ENCODE measurements at places on chromosomes 5 and 9.

DNA sequence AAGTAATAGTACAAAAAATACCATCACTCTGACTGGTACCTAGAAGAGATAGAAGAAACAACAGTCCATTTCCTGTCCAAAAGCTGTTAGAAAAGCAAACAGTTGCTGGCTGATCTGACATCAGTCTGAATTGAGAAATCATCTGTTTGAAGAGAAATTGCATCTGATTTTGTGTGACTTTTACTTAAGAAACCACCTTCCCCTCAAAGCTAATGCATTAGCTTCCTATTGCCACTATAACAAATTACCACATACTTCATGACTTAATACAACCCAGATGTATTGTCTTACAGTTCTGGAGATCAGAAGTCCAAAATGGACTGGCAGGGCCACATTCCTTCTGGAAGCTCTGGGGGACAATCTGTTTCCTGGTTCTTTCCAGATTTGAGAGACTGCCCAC, 385.9 kb upstream of the TLE4 start:
- DNase-seq: no peak

- no peak for DNase-seq
Measured at GRCh38 chr9:68974431-68974830, 39.5 kb downstream of the PRKACG start.

DNA sequence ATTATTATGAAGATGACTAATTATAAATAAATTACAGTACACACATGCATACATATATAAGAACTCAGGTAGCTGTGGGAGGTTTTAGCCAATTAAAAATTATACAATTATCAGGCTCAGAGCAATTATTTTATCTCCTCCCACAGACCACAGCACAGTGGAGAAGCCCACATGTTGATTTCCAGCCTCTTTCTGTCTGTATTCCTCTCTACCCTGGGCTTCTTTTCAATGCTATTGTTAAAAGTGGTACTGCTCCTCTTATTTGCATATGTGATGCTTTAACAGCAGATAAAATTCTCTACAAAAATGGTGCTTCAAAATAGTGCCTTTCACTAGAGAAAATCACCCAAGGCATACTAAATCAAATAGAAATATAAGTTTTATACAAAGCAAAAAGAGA, 218.7 kb downstream of the NFIB start:
- no peak for DNase-seq

GRCh38 chr5:142115937-142116614, 7.5 kb downstream of the NDFIP1 start:
- DNase-seq: no peak

GRCh38 chr9:112034216-112034611, 137.6 kb downstream of the UGCG start:
- no peak for DNase-seq

DNA sequence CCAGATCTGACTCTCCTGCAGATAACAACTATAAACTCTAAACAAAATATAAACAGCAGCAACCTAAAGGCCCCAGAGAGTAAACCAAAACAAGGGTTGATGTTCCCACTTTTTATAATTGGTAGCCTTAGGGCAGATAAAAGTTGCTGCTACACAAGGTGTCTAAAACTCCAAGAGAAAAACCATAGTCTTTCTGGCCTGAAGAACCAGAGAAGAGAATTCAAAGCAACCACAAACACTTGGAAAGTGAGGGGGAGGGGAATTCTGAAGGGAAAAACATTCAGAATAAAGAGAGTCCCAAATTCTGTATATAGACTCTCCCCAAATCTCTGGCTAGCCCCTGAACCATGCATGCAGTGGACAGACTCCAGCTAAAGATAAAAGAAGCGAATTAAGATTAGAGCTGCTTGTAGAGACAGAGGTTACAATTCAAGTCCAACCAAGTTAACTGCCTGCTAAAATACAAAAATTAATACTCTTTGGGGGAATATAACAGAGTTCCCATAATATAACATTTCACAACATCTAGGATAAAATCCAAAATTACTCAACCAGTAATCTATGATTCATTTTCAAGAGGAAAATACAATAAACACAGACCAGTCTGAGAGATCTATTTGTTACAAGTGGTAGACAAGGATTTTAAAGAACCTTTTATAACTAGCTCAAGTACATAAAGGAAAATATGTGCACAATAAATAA, 37.5 kb upstream of the RGMB start:
- DNase-seq: no peak

- no peak for DNase-seq
Measured at GRCh38 chr9:75852746-75853145, 37.7 kb upstream of the PCSK5 start.

DNA sequence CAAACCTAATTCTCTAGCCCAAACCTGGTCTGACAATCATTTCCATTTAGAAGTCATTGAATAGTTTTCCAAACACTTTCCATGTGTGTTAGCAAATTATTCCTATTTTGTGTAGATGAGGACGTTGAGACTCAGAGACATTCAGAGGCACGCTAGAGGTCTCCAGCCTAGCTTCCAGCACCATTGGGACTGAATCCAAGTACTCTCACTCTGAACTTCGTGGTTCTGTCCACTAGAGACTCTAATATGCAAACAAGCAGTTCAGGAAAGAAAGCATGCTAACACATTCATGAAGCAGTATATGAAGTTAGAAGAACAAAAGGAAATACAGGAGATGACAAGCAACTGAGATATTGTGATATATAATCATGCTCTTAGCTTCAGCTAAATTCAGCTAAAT, 354.8 kb downstream of the NTRK2 start:
- no peak for DNase-seq

GRCh38 chr5:157594675-157595459, 19.3 kb upstream of the ADAM19 start:
- no peak for DNase-seq

GRCh38 chr9:76135902-76136301, 245.4 kb downstream of the PCSK5 start:
- no peak for DNase-seq

GRCh38 chr5:178872302-178872701, 12.5 kb downstream of the ZNF354B start:
- DNase-seq: no peak

GRCh38 chr5:9197881-9198260, 348.0 kb downstream of the SEMA5A start:
- DNase-seq: peak; percentile 29

DNA sequence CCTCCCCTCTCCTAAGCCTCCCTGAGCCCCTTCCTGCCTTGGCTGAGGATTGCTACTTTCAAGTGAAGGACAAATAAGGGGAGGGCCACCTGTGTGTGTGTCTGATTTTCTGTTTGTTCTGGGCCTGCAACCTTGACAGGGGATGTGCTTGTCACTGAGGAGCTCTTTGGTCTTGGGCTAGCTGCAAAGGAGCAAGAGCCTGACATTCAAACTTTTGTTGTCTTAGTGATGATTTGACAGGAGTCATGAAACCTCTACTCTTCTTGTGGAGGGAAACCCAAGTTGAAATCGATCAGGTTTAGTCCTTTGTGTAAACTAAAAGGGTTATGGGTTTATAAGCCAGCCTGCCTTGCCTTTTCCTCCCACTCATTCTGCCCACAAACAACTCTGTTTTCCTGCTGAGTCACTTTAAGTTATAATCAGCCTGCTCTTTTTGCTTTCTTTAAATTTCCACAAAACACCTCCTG, 16.9 kb downstream of the CLTA start:
- DNase-seq: no peak

DNA sequence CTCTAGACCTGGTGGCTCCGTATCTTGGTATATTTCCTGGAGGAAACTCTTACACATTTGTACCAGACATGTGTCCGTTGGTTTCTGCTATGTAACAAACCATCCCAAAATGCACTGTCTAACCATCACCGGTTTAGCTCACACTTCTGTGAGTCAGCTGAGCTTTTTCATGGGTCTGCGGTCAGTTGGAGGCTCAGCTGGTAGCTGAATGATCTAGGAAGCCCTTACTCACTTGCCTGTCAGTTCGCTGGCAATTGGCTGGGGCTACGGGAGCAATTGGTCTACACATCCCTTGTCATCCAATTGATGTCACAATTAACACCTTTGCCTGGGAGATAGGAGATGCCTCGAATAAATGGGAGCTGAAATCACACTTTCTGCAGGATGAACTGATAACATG, 11.6 kb upstream of the WHRN start:
- no peak for DNase-seq

GRCh38 chr5:154850255-154851062, at the start of gene FAXDC2:
FAXDC2 (minus strand) TSS chr5:154850603; CDS start chr5:154838178, 12,425 bp downstream.
- no peak for DNase-seq

DNA sequence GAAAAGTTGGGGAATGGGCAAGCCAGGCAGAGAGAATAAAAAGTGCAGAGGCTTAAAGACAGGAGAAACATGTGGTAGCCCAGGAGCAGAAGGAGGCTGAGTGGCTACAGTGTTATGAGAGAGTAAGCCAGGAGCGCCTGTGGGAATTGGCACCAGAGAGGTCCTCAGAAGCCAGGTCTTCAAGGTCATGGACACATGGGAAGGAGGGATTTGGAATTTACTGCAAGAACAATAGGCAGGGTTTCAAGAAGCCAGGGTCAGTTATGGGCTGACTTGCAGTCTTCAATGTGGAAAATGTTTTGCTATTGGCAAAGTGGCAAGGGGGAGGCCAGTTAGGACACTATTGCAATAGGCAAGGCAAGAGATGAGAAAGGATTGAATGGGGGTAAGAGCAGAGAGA, 29.3 kb downstream of the ERAP1 start:
- DNase-seq: no peak

DNA sequence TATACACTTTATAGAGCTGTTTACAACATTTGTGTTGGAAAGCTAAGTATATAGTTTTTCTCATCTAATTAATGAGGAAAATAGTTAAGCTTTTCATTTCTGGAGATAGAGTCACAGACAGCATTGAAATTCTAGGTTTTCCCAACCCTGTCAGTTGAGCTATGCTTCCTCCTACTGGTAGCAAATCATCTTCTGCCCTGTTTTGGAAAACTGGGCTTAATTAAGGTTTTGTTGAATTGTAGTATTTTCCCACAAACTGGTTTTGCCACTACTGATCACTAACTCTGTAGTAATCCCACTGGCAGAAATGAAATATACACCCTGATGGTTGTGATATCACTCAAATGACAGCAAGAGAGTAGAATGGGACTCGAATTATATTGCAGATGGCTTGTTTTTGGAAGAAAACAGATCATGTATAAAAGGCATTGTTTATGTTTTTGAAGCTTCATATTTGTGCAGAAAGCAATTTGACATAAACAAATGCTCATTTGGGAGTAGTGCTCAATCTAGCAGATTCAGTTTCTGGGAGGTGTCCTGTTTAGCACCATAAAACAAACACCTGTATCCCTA, 46.6 kb downstream of the CD180 start:
- no peak for DNase-seq

DNA sequence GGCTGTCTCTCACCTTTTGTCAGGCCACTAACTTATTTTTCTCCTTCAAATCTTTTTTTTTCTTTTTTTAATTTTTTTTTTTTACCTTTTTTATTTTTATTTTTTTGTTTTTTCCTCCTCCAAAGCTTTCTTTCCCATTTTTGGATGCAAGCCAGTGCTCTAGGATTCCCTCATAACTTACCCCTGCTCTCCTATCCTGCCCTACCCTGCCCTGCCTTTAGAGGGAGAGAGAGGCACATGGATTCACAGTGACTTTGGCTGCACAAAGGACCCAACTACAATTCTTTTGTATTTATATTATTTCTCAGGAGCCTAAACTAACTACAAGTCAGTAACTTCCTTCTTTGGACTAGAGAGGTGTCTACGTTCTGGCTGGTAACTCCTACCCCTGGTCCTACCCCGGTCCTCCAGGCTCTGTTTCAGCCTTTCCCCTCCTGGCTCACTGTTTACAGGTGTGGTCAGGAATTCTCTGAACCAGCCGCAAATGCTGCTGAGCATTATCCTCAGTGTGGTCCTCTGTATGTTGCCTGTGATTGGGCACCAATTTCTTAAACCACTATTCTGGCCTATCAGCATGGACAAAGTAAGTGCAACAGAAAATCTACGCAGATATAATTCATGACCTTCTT, 8.4 kb upstream of the RUSC2 start:
- DNase-seq: peak; percentile 53

GRCh38 chr5:80837679-80838078, 122.5 kb upstream of the RASGRF2 start:
- peak; percentile 45 for DNase-seq

DNA sequence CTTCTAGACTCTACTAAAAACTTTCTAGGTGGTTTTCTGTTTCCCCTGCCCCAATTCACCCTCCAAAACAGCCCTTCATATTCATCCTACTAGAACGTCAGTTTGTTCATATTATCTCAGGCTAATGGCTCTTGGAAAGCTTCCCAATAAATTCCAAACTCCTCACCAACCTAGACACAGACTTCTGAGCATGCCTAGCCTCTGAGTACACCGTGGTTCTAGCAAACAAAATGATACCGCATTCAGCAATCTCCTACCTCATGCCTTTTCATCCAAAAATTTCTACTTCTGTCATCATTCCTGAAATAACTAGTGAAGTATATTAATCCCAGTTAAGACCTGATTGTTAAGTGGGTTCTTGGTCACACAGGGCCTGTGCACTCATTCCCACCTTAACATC, 46.5 kb upstream of the NR5A1 start:
- no peak for DNase-seq

DNA sequence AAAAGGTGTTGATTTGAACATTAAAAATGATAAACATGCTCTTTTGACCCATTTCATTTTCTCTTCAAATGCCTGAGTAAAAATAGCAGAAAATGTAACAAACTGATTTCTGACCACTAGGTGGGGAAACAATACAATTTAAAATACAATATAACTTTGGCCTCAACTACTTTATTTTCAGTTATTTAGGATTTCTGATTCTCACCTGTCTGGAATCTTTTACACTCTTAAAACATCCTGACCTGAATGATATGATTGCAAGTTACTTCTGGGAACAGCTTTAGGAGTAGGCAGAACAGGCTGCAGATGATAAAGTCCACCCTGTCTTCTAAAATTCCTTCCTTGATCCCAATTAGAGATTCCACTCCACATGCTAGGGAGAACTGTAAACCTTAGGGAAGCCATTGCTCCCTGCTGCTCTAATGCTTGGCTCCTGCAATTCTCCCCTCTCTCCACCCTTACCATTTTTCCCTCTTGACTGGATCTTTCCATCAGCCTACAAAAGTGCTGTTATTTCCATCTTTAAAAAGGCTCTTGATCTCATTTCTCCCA, 70.3 kb downstream of the FYB1 start:
- DNase-seq: peak; percentile 23

GRCh38 chr9:100131216-100131615, 32.2 kb downstream of the INVS start:
- no peak for DNase-seq

- no peak for DNase-seq
Measured at GRCh38 chr9:78028926-78029325, 2.7 kb downstream of the GNAQ start.

DNA sequence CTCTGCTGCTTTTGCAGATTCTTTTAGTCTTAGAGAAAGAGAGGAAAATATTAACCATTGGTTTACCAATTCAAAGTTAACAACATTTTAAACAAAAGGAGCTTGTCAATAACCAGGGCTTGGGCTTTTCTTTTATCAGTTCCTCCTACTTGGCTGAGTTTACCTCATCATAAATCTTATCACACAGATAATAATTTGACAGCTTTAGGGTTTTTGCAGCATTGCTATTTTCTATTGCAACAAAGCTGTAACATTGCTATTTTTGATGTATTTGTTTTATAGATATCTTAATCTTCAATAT, 9.8 kb upstream of the ABL1 start:
- no peak for DNase-seq
